Tongue (tissue), 3 donors: ENCODE measurements at places on chromosomes 5 and 9.
A peak's percentile ranks its signal among the peaks of the same experiment; 100 is the strongest.

- DNase-seq, result peak; percentile 29
Measured at GRCh38 chr9:92406477-92406876, 2.1 kb upstream of the OGN start.

DNA sequence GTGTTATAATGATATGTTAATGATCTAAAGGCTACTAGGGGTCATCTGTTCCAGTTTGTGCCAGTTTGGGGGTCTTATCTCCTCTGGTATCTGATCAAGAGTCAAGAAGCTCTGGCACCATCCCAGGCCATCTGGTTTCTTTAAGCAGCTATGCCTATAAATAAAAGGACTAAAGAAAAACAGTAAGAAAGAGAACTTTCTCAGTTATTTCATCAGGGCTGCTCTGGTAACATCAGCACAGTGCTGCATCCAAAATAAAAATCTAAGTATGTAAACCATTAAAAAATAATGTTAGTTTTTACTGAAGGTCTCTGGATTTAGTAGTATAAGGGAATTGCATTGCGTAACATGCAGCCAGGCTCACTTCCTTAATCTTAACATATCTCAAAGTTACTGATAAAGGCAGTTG, 185.0 kb downstream of the NR2F1-AS1 start:
- peak; percentile 35 for DNase-seq

GRCh38 chr9:121947775-121948174, 145.3 kb downstream of the TTLL11 start:
- no peak for DNase-seq

GRCh38 chr5:142819292-142819691, 49.1 kb downstream of the ARHGAP26 start:
- no peak for DNase-seq

GRCh38 chr5:91119981-91120850, 262.9 kb downstream of the ARRDC3 start:
- peak; percentile 22 for DNase-seq

- no peak for DNase-seq
Measured at GRCh38 chr9:137247135-137247915, 3.8 kb upstream of the STPG3 start.
